ENCODE measurements at places on chromosomes 6 and 20.

GRCh38 chr6:6851059-6851948 is 256.5 kb upstream of the RREB1 start:
- no peak for DNase-seq

GRCh38 chr20:3316136-3316535 is 77.1 kb upstream of the SLC4A11 start:
- DNase-seq: no peak

DNA sequence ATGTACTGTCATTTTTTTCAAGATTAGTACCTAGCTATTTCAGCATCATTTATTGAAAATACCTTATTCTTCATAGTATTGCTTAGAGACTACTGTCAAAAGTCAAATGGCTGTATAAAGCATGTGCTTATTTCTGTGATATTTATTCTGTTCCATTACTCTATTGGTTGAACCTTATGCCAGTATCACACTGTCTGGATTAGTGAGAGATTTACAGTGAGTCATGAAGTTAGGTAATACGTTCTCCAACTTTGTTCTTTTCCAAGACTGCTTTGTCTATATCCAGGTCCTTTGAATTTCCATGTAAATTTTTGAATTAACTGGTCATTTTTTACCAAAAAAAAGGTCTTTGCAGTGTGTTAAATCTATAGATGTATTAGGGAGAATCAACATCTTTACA is 18.6 kb upstream of the RNF217 start:
- no peak for DNase-seq

GRCh38 chr6:26158076-26158580 is 70.9 kb downstream of the HFE start:
- DNase-seq: peak; percentile 93

DNA sequence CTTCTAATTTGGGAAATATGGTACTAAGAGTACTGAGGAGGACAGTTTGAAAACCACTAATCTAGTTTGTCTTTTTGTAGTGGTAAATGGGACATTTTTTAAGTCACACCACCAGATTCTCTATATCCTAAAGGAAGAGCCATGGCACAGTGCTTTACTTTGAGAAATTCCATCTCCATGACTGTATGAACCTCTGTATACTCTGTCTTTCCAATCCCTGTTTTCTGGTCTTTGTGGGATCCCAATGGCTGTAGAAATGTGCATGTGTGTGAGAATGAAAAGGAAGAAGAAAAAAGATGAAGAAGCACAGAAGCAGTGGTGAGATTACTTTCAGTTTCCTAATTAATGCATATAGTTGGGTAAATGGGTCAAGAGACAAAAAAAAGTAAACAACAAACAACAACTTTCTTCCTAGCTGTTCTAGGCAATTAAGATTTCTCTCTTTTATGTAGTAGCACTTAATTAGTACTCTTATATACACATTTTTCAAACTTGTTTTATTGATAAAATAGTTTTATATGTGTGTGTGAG is 141.2 kb upstream of the HCRTR2 start:
- no peak for DNase-seq

- DNase-seq: no peak
Observed at GRCh38 chr6:168177103-168177891, 98.3 kb upstream of the FRMD1 start.

DNA sequence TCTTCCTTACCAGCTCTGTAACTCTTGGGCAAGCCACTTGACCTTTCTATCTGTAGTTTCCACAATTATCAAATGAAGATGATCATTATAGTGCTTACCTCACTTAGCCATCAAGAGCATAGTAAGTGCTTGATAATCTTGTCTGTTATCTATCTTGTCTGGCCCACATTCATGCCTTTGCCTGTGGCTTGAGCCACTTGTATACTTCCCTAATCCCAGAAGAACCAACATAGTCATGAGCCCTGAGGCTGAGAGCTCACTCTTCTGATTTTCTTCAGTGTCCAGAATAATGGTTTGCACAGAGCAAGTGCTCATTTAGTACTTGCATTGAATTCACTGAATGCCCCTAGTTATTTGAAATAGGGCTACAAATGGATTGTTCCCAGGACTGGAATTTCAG is 108.2 kb downstream of the SASH1 start:
- DNase-seq: no peak

- DNase-seq: no peak
Observed at GRCh38 chr6:2796861-2797260, 31.7 kb downstream of the WRNIP1 start.

DNA sequence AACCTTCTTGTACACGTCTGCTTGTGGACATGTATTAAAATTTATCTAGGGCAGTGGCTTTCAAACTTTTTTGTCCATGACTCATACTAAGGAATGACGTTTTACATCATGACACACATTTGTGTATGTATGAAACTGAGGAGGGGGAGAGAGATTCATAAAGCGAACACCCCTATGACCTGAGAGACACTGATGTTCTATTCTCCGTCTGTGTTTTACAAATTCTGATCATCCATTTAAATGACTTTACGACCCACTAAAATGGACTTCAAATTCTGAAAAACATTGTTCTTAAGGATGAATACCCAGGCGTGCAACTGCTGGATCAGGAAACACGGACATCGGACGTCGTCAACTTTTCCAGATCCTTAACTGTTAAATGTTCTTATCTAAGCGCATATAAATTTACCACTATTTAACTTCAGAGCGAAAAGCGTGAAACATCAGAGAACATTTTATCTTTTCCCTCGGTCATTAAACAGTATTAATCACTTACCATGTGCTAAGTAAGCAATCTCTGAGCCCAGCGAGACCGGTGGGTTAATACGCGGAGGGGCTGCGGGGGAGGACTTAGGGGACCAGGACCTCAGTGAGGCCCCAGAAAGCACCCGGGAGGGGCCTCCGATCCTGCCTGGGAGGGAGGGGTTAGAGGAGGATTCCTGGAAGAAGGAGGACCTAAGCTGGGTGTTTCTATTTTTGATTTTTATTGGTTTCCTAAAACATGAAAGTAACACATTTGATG is 1.2 kb downstream of the PLAGL1 start:
- no peak for DNase-seq

DNA sequence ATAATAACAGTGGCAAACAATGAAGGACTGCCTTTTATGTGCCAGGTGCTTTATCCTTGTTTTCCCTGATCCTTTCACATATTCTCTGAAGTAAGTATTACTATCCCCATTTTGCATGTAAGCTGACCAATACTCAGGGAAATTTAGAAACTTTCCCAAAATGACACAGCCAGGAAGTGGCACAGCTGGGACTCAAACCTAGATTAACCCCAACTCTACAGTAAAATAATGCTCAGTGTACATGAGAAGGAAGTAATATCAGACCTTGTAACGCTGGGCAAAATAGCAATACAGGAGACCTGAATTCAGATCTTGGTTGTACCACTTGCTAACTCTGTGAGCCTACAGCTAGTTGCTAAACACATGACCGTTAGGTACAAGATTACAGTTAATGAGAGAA is 26.8 kb upstream of the NRSN1 start:
- DNase-seq: no peak

- DNase-seq: no peak
Observed at GRCh38 chr6:107493158-107494057, 3.5 kb downstream of the SOBP start.

- DNase-seq: peak; percentile 42
Observed at GRCh38 chr6:52399511-52400312, 20.4 kb upstream of the EFHC1 start.

GRCh38 chr6:47016261-47016660 is 25.9 kb downstream of the ADGRF1 start:
- no peak for DNase-seq

DNA sequence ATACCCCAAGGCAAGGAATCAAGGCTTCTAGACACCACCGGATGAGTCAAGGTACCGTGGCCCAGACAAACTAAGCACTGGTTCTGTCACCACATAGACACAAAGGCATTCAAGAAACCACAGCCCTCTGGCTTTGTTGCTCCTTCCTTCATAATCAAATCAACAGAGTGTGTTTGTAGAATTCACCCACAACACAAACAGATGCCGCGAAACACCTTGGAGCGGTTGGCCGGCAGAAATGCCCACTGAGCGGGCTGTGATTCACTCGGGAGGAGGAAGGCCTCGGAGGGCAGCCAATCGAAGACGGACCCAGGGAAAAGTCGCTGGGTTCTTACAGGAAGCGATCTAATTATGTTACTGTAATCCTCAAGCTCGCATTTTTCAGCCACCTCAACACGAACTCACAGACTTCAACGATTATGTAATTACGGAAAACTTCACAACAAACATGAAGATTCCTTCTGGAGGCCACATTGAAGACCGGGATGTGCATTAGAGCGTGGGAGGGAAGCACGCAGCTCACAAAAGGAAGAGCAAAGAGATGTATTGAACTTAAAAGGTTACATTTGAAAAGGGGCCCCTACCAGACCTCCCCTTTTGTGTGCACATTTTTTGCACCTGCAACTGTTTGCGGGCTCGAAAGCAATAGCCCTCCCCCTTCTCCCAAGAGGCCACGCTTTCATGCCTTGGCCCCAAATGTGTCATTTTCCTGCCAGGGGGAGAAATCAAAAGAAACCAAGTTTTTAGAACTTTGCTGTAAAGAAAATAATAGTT is 184.7 kb upstream of the PREP start:
- DNase-seq: peak; percentile 91

- DNase-seq: no peak
Observed at GRCh38 chr20:417801-418342, 9.8 kb downstream of the RBCK1 start.

GRCh38 chr6:33443619-33444504 is 10.5 kb upstream of the ZBTB9 start:
- no peak for DNase-seq

DNA sequence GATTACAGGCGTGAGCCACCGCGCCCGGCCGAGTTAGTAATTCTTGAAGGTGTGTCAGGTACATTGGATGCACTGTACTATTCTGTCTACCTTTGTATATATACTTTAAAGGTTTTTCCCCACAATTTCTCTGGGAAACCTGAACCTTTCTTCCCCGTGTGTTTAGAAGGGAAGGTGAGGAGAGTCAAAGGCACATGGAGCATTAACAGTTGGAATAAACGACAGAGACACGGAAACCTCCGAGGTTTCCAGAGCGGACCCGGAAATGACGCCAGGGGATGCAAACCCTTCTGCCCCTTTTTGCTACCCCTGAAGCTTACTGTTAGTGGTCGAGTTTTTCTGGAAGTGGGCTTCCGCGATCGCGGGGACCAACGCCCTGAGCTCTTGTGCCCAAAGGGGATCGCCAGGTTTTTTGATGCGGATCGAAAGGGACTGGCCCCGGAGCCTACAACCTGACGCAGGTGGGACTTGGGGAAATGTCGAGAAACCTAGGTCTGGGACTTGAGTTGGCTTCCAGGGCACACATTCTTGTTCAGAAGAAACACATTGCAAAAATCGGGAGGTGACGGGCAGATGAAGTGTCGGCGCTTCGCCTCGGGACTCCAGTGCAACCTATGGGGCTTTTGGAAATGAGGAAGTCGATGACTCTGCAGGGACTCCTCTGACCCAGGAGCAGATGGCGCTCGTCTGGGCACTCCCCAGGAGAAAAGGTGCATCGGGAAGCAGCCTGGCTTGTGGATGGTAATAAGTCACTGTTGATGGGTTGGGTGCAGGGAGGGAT is 218.2 kb downstream of the OR2B2 start:
- peak; percentile 44 for DNase-seq

GRCh38 chr20:23065266-23066201 is 16.1 kb upstream of the THBD start:
- DNase-seq: no peak

DNA sequence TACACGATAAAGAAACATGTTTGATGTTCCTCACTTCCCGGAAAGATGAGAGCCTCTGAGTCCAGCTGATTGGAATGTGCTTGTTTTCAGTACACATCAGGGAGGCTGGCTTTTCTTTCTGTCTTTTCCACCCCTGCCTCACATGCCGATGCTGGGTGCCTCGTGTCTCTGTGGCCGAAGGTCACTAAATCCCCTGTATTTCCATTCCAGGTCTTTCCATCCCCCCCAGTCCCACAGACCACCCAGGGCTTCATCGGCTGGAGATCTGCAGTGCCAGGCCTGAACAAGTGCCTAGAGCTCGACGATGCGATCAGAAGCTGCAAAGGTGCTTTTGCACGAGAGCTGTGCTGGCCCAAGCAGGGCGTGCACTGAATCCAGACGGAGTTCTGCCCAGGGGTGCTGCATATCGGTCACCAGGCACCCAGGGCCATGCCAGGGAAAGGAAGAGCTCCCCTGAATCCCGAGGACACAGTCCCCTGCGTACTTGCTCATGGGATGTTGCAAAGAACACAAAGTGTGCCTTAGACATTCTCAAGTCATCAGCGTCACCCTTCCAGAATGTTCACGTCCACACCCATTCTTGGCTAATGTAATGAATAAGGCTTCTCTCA is 67.9 kb downstream of the ANKRD60 start:
- DNase-seq: no peak

DNA sequence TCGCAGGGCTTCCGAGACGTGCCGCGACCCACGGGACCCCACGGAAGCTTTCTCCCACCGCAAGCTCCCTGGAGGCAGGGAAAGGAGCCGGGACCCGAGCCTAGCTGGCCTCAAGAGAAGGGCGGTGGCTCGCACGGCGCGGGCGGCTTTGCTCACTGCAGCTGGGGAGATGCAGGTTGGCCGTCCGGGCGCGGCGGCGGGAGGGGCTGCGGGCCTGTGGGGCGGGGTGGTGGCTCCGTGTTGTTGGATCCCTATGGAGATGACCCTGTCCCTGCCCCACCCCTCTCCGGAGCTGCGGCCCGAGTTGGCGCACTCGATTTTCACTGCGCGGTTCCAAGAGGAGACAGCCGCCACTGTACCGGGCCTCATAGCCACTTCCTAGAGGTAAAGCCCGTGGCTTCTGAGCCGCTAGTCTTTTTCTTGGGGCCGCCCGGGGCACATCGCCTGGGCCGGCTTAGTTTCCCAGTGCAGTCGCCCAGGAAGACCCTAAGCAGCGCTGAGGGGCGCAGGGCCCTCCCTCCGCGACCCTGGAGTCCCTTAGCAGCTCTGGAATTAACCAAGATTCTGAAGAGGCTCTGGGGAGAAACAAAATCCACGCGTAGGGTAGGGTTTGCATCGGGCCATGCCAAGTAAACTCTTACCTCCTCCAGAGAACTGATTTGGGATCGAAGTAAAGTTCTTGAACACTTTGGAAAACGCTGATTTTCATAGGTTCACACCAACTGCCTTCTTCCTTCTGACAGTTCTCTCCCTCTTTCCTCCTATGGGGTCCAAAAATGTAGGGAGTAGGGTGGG is at the start of gene ECT2L:
TSS of gene ECT2L (plus strand) at position 279 of the 795 bp plus-strand sequence. CDS start 17,188 bp downstream, outside the sequence.
- no peak for DNase-seq

- DNase-seq: no peak
Observed at GRCh38 chr6:26543953-26544352, 5.8 kb downstream of the HMGN4 start.

GRCh38 chr6:46876126-46876525 is 45.6 kb downstream of the ADGRF5 start:
- no peak for DNase-seq

GRCh38 chr20:44576297-44576696 is 6.1 kb upstream of the PKIG start:
- peak; percentile 29 for DNase-seq

- DNase-seq: no peak
Observed at GRCh38 chr20:36055145-36055544, 86.8 kb downstream of the CNBD2 start.

GRCh38 chr6:33809594-33809993 is 5.8 kb upstream of the MLN start:
- peak; percentile 18 for DNase-seq

Data from DND-41 (cell line).